ENCODE measurements at places on chromosomes 12 and 14.

- DNase-seq = no peak
Measured at GRCh38 chr12:2719392-2719791, 75.4 kb upstream of the FKBP4 start.

DNA sequence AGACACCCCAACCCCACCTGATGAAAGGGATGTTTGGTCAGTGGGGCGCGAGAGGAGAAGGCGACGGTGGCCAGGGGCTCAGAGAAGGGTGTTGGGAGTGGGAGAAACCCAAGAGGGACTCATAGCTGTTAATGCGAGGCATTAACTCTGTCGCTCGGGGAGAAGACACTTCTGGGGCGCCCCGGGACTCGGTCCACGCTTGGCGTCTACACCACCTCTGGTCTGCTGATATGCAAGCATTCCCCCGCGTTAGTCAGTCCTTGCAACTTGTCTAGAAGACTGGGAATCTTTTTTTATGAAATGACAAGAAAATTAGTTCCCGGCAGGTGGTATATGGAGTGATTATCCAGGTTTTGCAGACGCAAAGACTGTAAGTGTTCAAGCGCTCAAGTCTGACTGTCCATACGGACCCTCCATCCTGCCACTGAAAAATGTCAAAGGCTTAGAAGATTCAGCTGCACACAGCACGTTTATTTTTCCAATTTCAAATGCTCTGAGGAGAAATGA, 360 bp upstream of the SLC35F4 start:
- no peak for DNase-seq

DNA sequence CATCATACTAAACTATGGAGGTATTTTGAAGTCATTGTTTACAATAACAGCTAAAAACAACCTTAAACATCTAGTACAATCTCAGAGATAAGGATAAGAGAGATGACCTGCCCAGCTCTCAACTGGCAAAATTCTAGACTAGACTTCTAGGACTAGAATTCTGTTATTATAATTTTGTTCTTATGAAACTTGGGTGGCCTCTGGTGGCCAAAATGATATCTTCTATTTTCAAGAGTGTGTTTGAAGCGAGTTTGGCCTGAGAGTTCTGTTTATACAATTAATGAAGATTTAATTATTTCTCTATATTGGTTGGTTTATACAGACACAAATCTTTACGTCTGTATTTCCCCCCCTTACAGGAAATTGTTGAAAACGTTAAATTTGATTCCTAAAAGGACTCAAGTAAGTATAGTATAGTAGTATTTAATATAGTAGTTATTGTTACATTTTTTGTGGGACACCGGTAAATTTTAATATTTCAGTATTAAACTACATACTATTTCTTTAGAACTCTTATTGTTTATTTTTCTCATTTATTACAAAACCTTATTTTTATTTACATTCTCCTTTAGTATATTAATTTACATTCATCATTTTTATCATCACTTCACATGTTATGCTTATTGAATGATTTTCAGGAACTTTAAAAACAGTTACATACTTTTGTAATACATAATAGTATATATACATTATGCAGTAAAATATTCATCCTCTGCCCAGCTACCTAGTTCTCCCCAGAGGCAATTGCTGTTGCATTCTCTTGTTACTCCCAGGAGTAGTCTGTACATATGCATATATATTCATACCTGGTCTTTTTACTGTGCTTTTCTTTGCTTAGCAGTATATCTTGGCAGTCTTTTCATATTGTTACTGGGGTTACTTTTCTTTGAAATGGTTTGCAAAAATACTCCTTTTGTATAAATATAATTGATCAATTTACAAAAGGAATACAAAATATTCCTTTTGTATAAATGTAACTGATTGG, 6.6 kb downstream of the PPHLN1 start:
- DNase-seq = peak; percentile 16

DNA sequence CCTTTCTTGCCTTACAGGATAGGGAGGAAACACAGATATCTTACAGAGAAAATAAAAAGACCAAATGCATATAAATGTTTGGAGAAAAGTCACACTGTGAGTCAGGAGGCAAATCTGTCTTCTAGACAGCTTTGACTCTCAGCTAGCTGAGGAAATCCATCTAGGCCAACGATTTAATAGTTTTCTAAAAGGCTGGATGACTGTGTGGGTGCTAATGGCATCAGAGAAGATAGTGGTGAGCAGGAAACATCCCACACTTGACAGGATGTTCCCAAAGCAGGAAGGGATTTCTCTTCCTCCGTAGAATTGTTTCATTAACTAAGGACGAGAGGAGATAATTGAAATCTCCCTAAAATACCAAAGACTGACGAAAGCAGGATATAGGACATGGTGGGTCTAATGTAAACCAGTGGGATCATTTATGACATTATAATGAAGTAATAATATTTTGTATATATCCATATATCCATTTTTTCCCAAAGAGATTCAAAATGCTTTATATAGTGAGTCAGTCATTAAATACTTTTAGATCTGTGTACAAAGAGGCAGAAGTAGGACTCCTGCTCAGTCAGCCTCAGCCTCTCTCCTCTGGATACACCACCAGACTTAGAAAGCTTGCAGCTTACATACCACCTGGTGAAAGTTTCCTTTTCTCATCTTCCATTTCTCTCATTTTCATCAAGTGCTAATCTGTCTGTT, 44.3 kb upstream of the PSMA6 start:
- no peak for DNase-seq

DNA sequence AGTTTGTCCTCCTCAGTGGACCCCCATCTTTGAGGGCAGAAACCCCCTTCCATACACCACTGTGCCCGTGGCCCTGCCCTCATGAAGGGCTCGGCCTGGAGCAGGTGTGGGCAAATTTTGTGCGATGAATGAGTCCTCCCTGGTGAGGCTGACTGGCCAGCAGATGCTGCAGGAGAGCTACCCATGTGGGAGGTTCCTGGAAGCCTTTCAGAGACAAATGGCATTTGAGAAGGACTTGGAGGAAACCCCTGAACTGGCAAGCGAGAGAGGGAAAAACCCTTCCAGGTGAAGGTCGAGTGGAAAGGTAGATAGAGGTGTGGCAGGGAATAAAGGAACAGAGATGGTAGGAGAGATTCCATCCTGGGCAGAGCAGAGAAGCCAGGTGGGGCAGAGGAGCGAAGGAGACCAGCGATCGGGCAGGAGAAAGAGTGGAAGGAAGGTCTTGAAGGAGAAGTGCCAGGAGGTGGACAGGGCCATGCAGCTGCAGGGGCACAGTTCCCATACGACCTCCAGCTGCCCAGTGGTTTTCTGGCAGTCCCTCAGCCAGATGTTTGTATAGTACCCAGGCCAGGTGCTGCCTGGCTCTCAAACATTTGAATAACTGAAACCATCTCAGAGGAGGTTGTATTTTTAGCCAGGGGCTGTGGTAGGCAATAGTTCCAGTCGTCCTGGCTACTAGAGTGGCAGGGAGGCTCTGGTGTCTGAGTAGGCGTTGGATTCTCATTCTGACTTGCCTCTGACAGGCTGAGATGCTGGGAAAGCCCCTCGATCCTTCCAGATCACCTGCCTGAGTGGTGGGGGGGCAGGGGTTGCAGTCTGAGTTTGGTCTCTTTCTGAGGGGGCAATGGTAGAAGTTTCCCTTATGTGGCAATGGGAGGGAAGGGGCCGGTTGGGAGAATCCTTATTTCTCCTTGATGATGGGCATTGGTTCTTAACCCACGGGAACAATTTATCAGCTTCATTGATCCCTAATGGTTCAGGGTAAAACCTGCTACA, 40.1 kb downstream of the FBXL14 start:
- DNase-seq = no peak

DNA sequence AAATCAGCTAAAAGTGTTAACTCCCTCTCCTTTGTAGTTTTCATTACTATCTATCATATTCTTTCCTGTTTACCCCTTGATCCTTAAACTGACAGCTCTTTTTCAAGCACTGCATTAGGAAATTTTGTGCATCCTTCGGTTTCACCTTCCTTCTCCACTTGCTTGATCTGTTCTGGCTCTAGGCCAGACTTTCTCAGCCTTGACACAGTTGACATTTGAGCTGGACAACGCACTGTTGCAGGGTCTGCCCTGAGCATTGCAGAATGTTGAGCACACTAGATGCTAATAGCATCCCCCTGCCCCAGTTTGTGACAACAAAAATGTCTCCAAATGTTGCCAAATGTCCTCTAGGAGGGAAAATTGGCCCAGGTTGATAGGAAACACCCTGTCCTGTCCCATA, 75.4 kb upstream of the KCNJ8 start:
- DNase-seq = no peak

DNA sequence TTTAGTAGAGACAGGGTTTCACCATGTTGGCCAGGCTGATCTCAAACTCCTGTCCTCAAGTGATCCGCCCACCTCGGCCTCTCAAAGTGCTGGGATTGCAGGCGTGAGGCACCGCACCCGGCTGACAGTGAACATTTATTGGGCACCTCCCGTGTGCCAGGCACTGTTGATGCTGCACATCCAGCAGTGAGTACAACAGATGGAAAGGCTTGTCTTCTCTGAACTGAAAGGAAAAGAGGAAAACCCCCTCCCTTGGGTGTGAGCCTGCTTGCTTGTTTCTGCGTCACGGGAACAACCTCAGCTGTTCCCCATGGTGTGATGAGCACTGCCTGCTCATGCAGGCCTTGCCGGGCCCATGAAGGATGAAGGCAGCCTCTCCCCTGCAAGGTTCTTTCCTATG, 39.5 kb downstream of the DGLUCY start:
- DNase-seq = peak; percentile 54

DNA sequence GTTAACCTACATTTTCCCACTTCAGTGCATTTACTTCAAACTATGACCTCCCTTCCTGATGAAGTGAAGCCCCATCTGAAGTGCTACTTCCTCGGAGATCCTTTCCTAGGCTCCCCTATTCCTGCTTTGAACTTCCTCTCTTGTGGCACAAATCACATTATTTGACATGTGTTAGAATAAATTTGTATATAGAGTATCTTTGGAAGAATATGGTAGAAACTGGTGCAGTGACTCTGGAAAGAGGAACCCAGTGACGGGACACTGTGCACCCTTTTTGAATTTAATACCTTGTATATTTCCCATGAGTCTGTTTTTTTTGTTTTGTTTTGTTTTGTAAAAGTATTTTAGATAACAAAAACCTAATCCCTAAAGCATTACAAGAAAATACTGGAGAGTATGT, 66.4 kb upstream of the SRSF5 start:
- no peak for DNase-seq

GRCh38 chr12:55742719-55743405, at the start of gene GDF11:
GDF11 (plus strand) TSS chr12:55743122; CDS start chr12:55743317, 195 bp downstream.
- peak; percentile 82 for DNase-seq

DNA sequence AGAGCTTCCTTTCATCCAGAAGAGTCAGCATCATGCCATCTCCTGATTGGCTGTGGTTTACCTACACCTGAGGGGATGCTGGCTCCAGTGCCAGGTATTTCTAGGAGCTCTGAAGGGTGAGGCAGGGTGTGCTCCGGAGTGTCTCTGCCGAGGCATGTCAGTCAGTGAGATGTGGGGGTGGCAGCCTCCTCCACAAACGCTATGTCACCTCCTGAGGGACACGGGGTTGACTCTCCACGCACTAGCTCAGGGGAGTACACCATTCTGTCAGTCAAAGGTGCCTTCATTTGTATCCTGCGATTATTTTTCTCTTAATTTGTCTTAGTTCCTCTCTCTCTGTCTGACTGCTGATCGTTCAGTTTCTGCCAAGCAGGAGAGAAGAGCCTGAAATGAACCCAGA, 604.5 kb downstream of the VRK1 start:
- DNase-seq = no peak

DNA sequence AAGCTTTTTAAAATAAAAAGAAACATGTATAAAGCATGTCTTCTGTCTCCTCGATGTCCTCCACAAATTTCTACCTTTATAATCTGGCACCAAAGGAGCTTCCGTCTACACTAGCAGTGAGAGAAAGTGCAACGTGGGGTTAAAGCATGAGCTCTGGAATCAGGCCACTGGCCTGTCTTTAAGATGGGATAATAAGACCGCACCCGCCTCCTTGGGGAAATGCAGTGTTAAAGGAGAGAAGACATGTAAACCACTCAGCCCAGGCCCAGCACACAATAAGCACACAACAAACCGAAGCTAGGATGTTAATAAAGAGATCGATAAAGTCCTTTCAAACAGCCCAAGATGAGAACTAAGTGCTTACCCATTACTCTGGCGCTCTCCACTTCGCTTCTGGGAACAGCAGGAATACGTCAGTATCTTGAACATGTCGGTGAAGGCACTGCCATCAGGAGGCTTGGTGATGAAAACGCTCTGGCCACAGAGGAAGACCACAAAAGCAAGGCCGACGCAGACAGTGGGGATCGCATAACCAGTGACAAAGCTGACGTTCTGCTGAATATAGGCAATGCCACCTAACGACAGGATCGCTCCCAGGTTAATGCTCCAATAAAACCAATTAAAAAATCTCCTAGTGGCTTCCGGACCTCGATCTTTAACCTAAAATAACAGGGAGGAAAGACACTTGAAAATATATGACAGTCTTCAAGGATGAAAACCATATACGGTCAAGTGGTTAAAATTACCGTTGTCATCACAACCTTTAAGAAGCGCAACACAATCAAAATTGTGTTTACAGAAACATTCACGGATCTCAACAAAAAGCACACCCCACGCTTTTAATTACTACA, 9.1 kb downstream of the SLC15A4 start:
- DNase-seq = no peak

DNA sequence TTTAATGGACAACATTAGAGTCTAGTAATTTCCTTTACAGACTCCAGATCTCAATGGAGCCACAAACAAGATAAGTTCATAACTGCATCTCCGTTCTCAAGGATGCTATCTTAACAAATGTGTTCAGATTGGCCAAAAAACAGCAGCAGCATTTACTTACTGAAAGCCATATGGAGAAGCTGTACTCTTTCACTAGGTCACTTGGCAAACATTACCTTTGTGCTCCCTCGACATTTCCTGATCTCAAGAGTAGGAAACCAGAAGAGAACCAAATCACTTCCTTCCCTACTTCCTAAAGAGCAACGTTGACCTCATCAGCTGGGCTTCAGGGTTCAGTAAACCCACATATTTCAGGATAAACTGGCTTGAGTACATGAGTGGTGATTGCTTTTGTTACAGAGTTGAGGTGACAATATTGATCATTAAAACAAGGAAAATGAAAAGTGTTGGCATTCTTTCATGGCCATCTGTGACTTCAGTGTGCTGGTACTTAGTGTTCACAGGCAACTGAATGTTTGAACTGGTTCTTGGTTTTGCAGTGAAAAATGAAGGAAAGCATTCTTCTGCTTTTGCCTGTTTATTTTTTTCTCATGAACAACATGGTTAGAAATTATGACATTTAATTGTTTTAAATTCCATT, 449.6 kb downstream of the TMEM117 start:
- no peak for DNase-seq

- DNase-seq = no peak
Measured at GRCh38 chr12:120141336-120141735, 24.8 kb upstream of the RAB35 start.

All from NCI-H2171 (cell line).